ENCODE measurements at places on chromosomes 7 and 10. TPM values are rescaled to one million over a fixed set of nuclear protein-coding genes. Genes with fewer than 3 reads are reported as not detected.

The CUBN gene
- polyA plus RNA-seq = not detected

The TMEM213 gene
- 0.07 TPM for polyA plus RNA-seq

The CPVL gene
- polyA plus RNA-seq = 6.5 TPM

The POLR2J2 gene
- 7.8 TPM for polyA plus RNA-seq

DNA sequence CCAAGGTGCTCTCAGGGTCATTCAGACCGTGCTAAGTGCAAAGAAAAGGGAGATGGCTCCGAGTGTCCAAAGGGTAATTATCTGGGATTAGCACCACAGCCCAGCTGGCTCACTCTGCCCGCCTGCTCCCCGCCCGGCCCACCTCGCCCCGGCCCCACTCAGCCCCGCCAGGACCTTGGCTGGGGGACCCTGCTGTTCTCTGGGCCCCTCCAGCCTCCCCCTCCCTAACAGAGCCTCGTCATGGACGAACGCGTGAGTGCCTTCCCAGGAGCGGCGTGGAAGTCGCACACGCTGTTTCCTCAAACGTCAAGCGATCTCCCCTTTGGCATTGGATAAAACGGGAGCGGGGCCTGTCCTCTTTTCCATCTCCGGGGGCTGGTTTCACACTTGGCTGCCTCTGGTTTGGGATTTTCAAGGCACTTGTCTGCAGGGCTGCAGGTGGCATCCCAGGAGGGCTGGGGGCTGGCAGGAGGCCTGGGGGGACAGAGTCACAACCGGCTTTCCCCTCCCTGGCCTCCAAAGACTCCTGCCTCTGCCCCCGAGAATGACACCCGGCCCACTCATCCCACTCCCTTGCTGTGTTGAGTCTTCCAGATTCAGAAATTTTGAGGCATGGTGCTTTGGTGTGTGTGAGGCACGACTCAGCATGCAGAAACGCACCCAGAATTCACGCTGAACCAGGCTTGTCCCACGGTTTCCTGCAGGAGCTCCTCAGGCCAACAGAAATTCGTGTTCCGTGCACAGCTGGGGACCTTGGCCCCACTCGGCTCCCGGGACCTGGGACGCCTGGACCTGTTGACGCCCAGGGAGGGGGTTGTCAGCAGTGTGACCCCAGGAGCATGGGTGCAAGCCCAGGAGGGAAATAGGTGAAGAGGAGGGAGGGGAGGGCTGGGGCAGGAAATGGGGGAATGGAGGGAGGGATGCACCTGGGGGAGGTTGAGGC is 110.0 kb downstream of the PDGFA start:
- H3K4me3 ChIP-seq = no peak overlapping the region
- H3K36me3 ChIP-seq = no peaks in the 10 kb centered on the region
- H3K27ac ChIP-seq = no peak overlapping the region
- no peaks in the 10 kb centered on the region for H3K27me3 ChIP-seq
- H3K4me1 ChIP-seq = peaks cover 18% of the 10 kb centered on the region

- H3K27ac ChIP-seq = no peak overlapping the region
- H3K27me3 ChIP-seq = no peaks in the 10 kb centered on the region
- H3K4me1 ChIP-seq = peaks cover 10% of the 10 kb centered on the region
- H3K4me3 ChIP-seq = no peak overlapping the region
- no peak for DNase-seq
These were observed 50.2 kb downstream of the KCNH2 start for GRCh38 chr7:150927956-150928344.

- no peak overlapping the region for H3K4me3 ChIP-seq
- no peak for DNase-seq
- H3K27ac ChIP-seq = no peak overlapping the region
- no peaks in the 10 kb centered on the region for H3K36me3 ChIP-seq
- H3K4me1 ChIP-seq = no peaks in the 10 kb centered on the region
These were observed 54.0 kb downstream of the ALOX5 start for GRCh38 chr10:45427970-45428366.

- no peak overlapping the region for H3K27ac ChIP-seq
- no peak overlapping the region for H3K4me3 ChIP-seq
- no peaks in the 10 kb centered on the region for H3K4me1 ChIP-seq
These were observed 75.4 kb downstream of the OTUD1 start for GRCh38 chr10:23514321-23514720.

GRCh38 chr10:125605167-125605566 is 77.8 kb downstream of the TEX36 start:
- no peak overlapping the region for H3K27ac ChIP-seq
- H3K36me3 ChIP-seq = no peaks in the 10 kb centered on the region
- H3K4me3 ChIP-seq = no peak overlapping the region
- no peaks in the 10 kb centered on the region for H3K4me1 ChIP-seq

- no peaks in the 10 kb centered on the region for H3K36me3 ChIP-seq
- H3K27me3 ChIP-seq = no peaks in the 10 kb centered on the region
- peak overlapping the region; percentile 29 for H3K27ac ChIP-seq
- no peak overlapping the region for H3K4me3 ChIP-seq
- H3K4me1 ChIP-seq = peaks cover 22% of the 10 kb centered on the region
These were observed 102.0 kb upstream of the FAM20C start for GRCh38 chr7:90111-91063.

DNA sequence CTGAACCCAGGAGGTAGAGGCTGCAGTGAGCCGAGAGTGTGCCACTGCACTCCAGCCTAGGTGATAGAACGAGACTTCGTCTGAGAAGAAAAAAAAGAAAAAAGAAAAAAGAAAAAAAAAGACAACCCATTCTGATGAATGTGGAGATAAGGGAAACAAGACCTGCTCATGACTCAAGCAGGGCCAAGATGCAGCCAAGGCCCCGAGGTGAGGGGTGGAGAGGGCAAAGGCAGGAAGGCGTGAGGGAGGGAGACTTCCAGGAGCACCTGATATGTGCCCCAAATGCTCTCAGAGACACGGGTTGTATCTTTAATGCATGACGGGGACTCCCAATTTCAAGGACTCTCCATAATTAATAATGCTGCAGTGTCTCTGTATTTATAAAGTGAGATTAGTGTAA is 134.6 kb downstream of the PIP4K2A start:
- DNase-seq = no peak
- H3K4me1 ChIP-seq = no peaks in the 10 kb centered on the region
- no peaks in the 10 kb centered on the region for H3K27me3 ChIP-seq
- no peak overlapping the region for H3K27ac ChIP-seq

- H3K4me1 ChIP-seq = no peaks in the 10 kb centered on the region
- DNase-seq = no peak
- H3K27me3 ChIP-seq = no peaks in the 10 kb centered on the region
- H3K27ac ChIP-seq = no peak overlapping the region
These were observed 51.8 kb upstream of the FAM3C start for GRCh38 chr7:121447911-121448300.

DNA sequence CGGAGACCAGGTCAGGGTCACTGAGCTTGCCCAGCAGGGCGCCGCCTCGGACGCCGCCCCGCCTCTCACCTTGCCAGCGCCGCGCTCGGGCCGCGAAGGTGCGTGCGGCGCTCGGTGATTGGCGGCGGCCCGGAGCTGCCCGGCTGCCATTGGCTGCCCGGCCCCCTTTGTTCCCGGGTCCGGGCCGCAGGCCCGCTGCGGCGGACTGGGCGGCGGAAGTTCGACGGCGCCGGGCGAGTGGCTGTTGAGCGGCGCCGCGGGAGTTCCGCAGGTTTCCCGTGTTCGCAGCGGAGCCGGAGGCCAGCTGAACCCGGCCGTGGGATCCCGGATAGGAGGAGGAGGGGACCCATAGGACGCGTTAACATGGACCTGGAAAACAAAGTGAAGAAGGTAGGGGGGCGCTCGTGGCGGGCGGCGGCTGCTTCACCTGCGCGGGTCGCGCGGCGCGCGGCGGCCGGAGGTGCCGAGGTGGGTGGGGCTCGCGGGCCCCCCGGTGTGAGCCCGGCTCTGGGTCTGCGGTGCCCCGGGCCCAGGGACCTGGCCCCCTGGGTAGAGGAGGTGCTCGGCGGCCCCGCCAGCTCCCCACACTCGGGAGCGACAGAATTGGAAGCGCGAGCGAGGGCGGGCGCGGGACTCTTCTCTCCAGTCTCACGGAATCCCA is at the start of gene TES:
TES (plus strand) TSS at position 195 of the 661 bp plus-strand sequence; CDS start at position 364, 169 bp downstream.
- H3K36me3 ChIP-seq = no peaks in the 10 kb centered on the region
- DNase-seq = peak; percentile 91
- no peaks in the 10 kb centered on the region for H3K4me1 ChIP-seq
- peak within 1 kb of the TSS; percentile 95 for H3K27ac ChIP-seq
- H3K4me3 ChIP-seq = peak within 1 kb of the TSS; percentile 89

GRCh38 chr7:149317986-149318672 is 56.1 kb downstream of the ZNF783 start:
- H3K36me3 ChIP-seq = no peaks in the 10 kb centered on the region
- H3K27ac ChIP-seq = no peak overlapping the region
- no peaks in the 10 kb centered on the region for H3K4me1 ChIP-seq
- no peaks in the 10 kb centered on the region for H3K27me3 ChIP-seq
- no peak overlapping the region for H3K4me3 ChIP-seq

GRCh38 chr10:5243521-5243987 is 46.9 kb downstream of the AKR1C4 start:
- no peak overlapping the region for H3K27ac ChIP-seq
- no peak for DNase-seq
- no peaks in the 10 kb centered on the region for H3K36me3 ChIP-seq
- H3K27me3 ChIP-seq = no peaks in the 10 kb centered on the region
- no peaks in the 10 kb centered on the region for H3K4me1 ChIP-seq
- H3K4me3 ChIP-seq = no peak overlapping the region

DNA sequence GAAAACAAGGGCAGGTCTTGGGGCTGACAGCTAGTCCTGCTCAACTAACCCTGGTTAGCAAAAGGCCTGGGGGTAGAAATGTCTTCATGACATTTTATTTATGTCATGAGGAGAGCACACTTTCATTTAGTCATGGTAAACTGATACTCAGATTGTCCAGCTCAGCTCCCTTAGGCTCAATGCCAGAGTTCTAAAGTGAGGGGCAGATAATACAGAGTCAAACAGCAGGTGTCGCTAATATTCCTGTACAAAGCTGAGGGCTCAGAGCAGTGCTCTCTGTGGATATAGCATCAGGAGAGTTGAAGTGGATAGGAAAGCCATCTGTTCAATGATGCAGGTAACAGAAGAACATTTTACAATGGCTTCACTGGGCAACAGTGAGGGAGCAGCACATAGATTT is 26.8 kb upstream of the CALCR start:
- DNase-seq = no peak
- H3K4me1 ChIP-seq = no peaks in the 10 kb centered on the region
- H3K36me3 ChIP-seq = no peaks in the 10 kb centered on the region
- H3K27ac ChIP-seq = no peak overlapping the region
